WTC11 (cell line): ENCODE measurements at places on chromosomes 7 and 10. TPM values are rescaled to one million over a fixed set of nuclear protein-coding genes. Genes with fewer than 3 reads are reported as not detected.

- peaks cover 2% of the 10 kb centered on the region; the same call in 1 of the 2 replicates for H3K4me1 ChIP-seq
- H3K36me3 ChIP-seq: no peaks in the 10 kb centered on the region
- H3K4me3 ChIP-seq: no peak overlapping the region
Measured at GRCh38 chr7:11376529-11376928, 402.9 kb downstream of the PHF14 start.

GPR37 gene
- 10.9 to 20.4 TPM (median 11.3 TPM) in 3 replicates for total RNA-seq

GRCh38 chr10:133040198-133040597 lies 47.5 kb upstream of the ADGRA1 start:
- no peak overlapping the region for H3K4me3 ChIP-seq
- no peak for DNase-seq
- no peak overlapping the region for H3K27ac ChIP-seq

- H3K36me3 ChIP-seq: no peaks in the 10 kb centered on the region
- peaks cover 24% of the 10 kb centered on the region for H3K4me1 ChIP-seq
- H3K4me3 ChIP-seq: peak overlapping the region; percentile 78
- no peak overlapping the region for H3K27ac ChIP-seq
Measured at GRCh38 chr7:155803418-155804376, 8.6 kb downstream of the SHH start.

- H3K27ac ChIP-seq: peak overlapping the region; percentile 28; the same call in 1 of the 2 replicates
- peaks cover 36% of the 10 kb centered on the region for H3K4me1 ChIP-seq
- no peak overlapping the region for H3K4me3 ChIP-seq
- no peaks in the 10 kb centered on the region for H3K36me3 ChIP-seq
- no peaks in the 10 kb centered on the region for H3K27me3 ChIP-seq
- DNase-seq: no peak
Measured at GRCh38 chr7:130419658-130420057, 21.2 kb downstream of the CEP41 start.

GRCh38 chr7:115106316-115106715 lies 184.4 kb downstream of the MDFIC start:
- H3K36me3 ChIP-seq: no peaks in the 10 kb centered on the region
- H3K27me3 ChIP-seq: no peaks in the 10 kb centered on the region
- no peak overlapping the region for H3K4me3 ChIP-seq
- no peak for DNase-seq
- no peak overlapping the region for H3K27ac ChIP-seq

- H3K27me3 ChIP-seq: peaks cover 3% of the 10 kb centered on the region
- peaks cover 28% of the 10 kb centered on the region for H3K36me3 ChIP-seq
- H3K4me3 ChIP-seq: no peak overlapping the region
- no peak overlapping the region for H3K27ac ChIP-seq
- H3K4me1 ChIP-seq: peaks cover 10% of the 10 kb centered on the region
- no peak for DNase-seq
Measured at GRCh38 chr7:128278366-128278765, 37.3 kb downstream of the LEP start.

SPRN gene
- total RNA-seq: 0.27 to 0.59 TPM (median 0.32 TPM) in 3 replicates
